ENCODE measurements at places on chromosomes 13 and 19. TPM values are rescaled to one million over a fixed set of nuclear protein-coding genes. Genes with fewer than 3 reads are reported as not detected.

The SHANK1 gene
- under 0.01 TPM for total RNA-seq

- no peak for DNase-seq
Measured at GRCh38 chr19:16319481-16319880, 5.1 kb upstream of the KLF2 start.

The DNAAF3 gene
- total RNA-seq: 0.53 TPM

The KIR2DL3 gene
- not detected for total RNA-seq

DNA sequence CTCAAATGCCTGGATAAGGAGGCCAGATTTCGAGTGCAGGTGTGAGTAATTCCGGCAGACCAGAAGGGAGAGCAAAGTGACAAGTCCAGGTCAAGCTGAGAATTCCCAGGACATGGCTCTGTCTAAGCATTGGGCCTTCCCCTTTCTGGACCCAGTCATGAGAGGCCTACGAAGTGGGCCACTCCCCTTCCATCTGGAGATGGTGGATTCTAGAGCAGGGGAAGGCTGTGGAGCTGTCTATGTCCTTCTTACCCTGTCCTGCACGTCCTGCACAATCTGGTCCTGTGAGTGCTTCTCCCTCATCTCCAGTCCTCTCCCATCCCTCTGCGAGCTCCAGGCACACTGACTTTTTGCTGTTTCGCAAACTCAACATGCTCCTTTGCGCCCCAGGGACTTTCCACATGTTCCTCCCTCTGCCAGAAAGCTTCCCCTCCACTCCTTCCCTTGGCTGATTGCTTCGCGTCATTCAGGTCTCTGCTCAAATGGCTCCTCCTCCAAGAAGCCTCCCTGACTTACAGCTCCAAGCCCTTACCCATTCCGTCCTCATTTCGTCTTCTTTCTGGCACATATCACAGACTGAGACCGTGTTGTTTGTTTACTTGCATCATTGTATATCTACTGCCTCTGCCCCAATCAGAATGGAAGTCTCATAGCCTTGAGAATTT, 193.2 kb downstream of the URI1 start:
- no peak for DNase-seq

DNA sequence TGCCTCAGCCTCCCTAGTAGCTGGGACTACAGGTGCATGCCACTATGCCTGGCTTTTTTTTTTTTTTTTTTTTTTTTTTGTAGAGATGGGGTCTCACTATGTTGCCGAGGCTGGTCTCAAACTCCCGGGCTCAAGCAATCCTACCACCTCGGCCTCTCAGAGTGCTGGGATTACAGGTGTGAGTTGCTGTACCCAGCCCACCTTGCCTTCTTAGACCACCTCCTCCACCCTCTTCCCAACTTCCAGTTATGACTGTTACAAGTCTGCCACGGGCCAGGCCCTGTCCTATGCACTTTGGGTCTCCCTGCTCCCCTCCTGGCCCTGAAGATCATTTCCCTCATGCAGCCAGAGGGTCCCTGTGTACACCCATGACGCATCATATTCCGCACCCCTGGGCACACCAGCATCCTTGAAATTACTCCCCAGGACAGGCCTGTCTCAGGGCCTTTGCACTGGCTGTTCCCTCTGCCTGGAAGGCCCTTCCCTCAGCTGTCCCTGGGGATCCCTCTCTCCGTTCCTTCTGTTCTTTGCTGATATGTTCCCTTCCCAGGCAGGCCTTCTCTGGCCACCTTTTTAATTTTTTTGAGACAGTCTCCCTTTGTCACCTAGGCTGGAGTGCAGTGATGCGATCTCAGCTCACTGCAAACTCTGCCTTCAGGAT, 3.0 kb downstream of the LGALS4 start:
- no peak for DNase-seq

DNA sequence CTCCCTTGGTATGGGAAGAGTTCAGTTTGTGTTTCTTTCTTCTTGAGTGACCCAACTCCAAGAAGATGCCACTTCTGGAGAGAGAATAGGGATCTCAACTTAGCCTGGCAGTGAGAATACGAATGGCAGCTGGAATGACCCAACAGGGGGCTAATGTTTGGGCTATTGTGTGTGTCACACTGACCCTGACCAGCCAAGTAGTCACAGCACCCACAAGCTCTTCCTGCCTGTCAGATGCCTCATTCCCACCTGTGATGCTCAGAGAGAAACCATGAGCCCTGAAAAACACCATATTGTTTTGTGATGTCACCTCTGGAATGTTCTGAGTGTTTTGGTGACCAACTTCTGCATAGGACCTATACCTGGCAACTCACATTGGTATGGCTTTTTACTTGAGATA, at the start of gene CBY2:
TSS of gene CBY2 (plus strand) at position 233 of the 400 bp plus-strand sequence. CDS start at position 304, 71 bp downstream.
- DNase-seq: no peak

DNA sequence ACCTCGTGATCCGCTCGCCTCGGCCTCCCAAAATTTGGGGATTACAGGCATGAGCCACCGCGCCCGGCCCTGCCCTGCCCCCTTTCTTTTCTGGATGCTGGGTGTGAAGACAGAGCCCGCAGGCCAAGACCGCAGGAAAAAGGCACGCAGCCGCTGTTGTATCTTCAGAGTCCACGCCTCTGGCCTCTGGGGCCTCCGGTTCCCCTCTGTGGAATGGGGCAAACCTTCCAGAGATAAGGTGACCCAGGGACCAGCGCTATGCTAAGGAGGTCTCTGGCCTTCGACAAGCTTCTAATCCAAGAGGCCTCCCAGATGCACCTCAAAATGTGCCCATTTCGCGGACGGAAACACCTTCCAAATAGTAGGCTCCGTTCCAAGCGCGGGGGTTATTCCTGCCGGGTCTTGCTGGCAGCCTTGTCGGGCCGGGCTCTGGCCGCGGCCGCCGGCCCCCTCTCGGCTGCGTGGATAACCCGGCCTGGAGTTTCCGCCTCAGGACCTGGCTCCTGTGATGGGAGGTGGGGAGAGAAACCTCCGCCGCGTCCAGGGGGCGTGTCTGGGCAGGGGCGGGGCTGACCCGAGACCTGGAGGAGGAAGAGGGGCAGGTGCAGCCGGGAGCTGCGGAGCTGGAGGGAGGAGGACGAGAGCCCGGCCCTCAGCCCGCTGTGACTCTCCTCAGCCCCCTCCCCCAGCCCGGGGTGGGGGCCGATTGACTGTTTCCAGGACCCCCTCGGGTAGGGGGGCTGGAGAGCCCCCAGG, 13.1 kb downstream of the TJP3 start:
- DNase-seq: peak; percentile 38

The LAIR2 gene
- not detected for total RNA-seq

The FREM2 gene
- total RNA-seq: under 0.01 TPM

The FOXA3 gene
- not detected for total RNA-seq

- DNase-seq: no peak
Measured at GRCh38 chr19:18770663-18771327, 20.3 kb downstream of the COMP start.

DNA sequence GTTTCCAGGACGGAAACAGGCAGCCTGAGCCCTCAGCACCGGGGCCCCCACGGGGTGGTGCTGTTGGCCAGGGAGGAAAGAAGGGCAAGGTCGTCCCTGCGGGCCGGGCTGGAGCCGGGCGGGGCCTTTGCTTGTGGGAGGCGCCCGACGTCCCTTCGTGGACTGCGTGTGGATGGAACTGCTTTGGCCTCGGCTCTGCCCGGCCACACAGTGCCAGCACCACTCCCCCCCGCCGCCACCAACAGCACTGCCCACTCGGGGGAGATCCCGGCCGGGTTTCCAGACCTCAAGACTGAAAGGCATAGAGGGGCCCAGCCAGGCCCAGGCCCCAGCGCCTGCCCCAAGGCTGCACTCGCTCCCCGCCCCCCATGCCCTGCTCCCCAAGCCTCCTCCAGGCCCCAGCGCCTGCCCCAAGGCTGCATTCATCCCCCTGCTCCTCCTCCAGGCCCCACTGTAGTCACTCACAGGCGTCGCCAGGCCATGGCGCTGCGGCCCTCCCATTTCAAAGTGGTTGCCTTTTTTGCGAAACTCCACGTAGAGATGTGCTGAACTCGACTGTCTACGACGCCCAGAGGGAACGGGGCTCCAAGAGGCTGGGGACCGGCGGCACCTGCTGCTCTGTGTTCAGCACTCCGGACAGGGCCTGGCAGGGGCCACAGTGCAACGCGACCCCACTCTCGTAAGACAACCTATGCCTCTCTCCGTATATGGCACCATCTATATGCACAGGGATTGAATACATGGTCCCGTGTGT, 22.5 kb downstream of the C13orf46 start:
- DNase-seq: peak; percentile 41

DNA sequence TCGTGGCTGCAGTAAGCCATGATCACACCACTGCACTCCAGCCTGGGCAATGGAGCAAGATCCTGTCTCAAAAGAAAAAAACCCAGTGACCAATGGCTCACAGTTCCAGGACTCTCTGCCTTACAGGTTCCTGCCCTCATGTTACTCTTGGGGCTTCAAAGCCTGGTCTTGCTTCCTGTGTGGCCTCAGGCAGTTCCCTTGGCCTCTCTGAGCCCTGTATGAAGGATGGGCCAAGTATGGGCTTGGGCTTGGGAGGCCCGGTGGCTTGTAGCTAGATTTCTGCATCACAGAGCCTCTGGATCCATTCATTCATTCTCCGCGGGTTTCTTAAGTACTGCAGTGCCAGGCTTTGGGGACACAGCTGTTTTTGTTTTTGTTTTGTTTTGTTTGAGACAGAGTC, 780 bp upstream of the TSPAN16 start:
- DNase-seq: no peak

DNA sequence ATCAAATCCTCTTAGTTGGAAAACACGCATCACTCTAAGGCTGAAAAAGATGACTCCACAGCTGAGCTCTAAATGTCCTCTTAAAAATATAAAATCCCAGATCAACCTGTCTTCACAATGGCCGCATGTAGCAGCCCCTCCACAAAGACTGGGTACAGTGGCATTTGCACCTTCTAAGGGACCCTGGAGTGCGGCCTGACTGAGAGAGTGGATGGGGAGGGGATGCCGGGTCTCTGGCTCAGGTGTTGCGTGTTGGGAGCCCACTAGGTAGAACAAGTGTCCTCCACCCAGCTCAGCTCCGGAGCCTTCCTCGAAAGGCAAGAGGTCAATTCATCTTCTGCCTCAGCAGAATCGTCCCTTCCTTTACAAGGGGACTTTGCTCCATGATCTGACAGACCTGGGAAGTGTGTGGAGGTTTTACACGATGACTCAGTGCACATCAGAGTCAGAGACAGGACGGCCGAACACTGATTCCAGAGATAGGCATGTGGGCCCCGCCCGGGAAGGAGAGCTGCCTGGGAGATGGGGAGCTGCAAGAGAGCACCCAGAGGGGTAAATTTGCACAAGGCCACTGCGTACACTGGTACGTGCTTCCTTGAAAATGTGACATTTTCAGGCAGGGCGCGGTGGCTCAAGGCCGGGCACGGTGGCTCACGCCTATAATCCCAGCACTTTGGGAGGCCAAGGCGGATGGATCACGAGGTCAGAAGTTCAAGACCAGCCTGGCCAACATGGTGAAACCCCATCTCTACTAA, 23.5 kb upstream of the SLC15A1 start:
- peak; percentile 88 for DNase-seq

The SERTM1 gene
- total RNA-seq: not detected

DNA sequence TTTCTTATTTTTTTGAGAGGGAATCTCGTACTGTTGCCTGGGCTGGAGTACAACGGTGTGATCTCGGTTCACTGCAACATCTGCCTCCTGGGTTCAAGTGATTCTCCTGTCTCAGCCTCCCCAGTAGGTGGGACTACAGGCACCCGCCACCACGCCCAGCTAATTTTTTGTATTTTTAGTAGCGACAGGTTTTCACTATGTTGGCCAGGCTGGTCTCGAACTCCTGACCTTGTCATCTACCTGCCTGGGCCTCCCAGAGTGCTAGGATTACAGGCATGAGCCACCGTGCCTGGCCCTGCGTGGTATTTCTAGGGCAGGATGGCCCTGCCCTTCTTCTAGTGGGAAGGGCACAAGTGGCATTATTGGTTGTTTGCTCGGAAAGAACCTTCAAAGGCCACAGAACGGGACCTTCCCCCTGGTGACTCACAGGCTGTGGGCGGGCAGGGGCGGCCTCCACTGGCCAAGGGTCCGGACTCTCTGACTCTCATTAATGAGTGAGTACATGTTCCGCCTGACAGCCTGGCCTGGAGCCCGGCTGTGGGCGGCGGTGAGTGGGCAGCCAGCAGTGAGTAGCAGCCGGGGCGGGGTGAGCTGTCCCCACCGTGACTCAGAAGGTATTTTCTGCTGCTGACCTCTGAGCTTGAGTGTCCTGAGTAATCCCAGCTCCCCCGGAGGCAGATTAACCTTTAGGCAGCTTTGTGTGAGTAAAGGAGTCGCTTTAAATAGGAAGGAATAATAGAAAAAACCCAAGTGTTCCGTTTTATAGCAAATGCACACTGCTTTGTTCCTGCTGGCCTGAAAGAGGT, 5.1 kb downstream of the DOT1L start:
- DNase-seq: peak; percentile 97

The PNMA8C gene
- total RNA-seq: not detected

The SIX5 gene
- 2.1 TPM for total RNA-seq

- DNase-seq: no peak
Measured at GRCh38 chr13:70255406-70255991, 147.2 kb upstream of the KLHL1 start.

The SERP2 gene
- total RNA-seq: 0.77 TPM

GRCh38 chr13:98301721-98302120, 124.7 kb upstream of the RNF113B start:
- no peak for DNase-seq
